Fibroblast of lung (primary cell): ENCODE measurements at places on chromosomes 1 and 21. TPM values are rescaled to one million over a fixed set of nuclear protein-coding genes. Genes with fewer than 3 reads are reported as not detected.

XCL1 gene
- total RNA-seq = not detected in 2 replicates

DNA sequence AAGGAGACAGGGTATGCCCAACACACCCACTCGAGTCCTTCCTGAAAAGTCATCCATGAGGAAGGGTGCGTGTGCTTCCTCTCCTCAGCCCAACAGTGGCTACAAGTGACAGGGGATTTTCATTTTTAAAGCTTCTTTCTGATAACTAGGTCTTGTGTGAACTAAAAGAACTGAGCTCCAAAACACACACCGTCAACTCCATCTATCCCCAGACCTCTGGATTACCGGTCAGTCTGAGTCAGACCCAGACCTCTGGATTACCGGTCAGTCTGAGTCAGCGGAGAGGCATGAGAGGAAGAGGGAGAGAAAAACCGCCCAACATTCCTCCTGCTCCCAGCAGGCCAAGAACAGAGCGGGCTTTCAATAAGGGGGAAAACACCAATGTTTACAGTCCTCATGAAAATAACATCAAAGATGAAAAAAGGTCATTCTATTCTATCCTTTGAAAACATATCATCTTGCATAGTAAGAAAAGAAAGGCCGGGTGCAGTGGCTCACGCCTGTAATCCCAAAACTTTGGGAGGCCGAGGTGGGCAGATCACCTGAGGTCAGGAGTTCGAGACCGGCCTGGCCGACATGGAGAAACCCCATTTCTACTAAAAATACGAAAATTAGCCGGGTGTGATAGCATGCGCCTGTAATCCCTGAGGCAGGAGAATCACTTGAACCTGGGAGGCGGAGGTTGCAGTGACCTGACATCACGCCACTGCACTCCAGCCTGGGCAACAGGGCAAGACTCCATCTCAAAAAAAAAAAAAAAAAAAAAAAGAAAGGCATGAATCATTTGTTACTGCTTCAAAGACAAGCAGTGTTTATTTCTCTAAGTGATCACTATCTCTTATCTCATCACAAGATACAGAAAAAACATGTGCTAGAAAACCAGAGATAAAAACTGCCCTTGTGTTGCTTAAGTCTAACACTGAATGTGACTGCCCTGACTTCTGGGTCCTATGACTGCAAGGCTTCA is 3.4 kb downstream of the PTTG1IP start:
- peaks cover 45% of the 10 kb centered on the region for H3K4me1 ChIP-seq
- H3K27ac ChIP-seq = peak overlapping the region; percentile 95
- DNase-seq = peak; percentile 88
- H3K27me3 ChIP-seq = no peaks in the 10 kb centered on the region
- H3K4me3 ChIP-seq = peak overlapping the region; percentile 40

DNA sequence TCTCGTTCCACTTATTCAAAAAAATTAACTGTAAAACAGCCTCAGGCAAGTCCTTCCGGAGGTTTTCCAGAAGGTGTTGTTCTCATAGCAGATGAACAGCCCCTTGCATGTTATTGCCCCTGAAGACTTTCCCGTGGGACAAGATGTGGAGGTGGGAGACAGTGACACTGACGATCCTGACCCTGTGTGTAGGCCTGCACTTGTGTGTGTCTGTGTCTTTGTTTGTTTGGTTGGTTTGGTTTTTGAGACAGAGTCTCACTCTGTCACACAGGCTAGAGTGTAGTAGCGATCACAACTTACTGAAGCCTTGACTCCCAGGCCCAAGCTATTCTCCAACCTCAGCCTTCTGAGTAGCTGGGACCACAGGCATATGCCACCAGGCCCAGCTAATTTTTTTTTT is 12.6 kb downstream of the ETV3L start:
- peaks cover 3% of the 10 kb centered on the region for H3K27me3 ChIP-seq
- DNase-seq = no peak
- H3K27ac ChIP-seq = no peak overlapping the region
- H3K36me3 ChIP-seq = no peaks in the 10 kb centered on the region
- H3K4me3 ChIP-seq = no peak overlapping the region

DNA sequence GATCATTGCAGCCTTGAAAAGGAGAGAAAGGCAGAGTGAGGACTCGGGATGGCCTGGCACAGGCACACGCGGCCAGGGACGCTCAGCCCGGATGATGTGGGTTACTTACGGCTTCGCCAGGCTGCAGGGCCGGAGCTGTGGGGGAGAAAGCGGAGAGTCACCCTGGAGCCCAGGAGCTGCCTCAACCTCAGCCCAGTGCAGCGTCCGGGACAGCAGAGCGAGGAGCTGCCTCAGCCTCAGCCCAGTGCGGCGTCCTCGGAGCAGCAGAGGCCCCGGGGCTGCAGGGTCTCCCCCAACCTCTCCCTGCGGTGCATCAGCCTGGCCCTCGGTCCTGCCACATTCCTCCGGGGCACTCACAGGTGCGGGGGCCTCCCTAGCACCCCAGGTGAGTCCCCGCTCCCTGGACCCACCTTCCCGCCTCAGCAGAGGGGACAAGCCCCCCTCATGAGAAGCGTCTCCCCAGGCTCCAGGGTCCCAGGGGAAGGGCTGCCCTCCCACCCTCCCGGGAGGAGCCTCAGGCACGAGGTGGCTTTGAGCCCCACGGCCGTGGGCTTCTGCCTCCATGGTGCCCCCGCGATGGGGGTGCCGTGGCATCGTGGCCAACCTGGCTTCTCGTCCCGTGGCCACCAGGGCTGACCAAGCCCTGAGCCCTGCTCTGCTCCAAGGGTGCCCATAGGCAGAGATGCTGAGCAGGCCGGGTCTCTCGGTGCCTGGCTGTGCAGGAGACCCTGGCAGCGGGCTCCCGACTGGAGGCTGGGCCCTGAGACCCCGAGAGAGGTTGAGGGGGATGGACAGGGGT is 10.5 kb upstream of the RNF223 start:
- peaks cover 7% of the 10 kb centered on the region for H3K4me1 ChIP-seq
- no peaks in the 10 kb centered on the region for H3K27me3 ChIP-seq
- H3K36me3 ChIP-seq = peaks cover 2% of the 10 kb centered on the region
- no peak for DNase-seq

DNA sequence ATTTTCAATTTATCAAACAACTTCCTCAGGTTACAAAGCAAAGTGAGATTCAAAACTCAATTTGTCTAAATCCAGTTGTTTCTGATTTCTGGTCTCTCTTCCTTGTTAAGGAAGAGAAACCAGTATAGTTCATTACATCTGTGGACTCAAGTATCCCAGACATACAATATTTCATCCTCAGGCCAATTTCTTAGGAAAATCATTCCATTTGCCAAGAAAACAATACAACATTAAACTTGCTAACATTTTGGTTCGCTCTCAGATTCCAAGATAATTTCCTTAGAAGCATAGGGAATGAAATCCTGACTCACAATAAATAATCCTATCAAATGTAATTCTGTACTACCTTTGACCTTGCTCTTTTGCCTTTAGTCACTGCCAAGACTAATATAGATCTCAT is 11.2 kb upstream of the TTLL7 start:
- H3K4me1 ChIP-seq = no peaks in the 10 kb centered on the region
- H3K27ac ChIP-seq = no peak overlapping the region
- no peaks in the 10 kb centered on the region for H3K36me3 ChIP-seq
- no peak overlapping the region for H3K4me3 ChIP-seq

GRCh38 chr1:94068999-94069918 is 51.7 kb downstream of the ABCA4 start:
- H3K36me3 ChIP-seq = no peaks in the 10 kb centered on the region
- no peaks in the 10 kb centered on the region for H3K27me3 ChIP-seq
- DNase-seq = peak; percentile 75
